A549 (cell line): ENCODE measurements at places on chromosomes 3 and 15.

- DNase-seq: no peak
Observed at GRCh38 chr15:90159213-90159612, 41.9 kb upstream of the SEMA4B start.

DNA sequence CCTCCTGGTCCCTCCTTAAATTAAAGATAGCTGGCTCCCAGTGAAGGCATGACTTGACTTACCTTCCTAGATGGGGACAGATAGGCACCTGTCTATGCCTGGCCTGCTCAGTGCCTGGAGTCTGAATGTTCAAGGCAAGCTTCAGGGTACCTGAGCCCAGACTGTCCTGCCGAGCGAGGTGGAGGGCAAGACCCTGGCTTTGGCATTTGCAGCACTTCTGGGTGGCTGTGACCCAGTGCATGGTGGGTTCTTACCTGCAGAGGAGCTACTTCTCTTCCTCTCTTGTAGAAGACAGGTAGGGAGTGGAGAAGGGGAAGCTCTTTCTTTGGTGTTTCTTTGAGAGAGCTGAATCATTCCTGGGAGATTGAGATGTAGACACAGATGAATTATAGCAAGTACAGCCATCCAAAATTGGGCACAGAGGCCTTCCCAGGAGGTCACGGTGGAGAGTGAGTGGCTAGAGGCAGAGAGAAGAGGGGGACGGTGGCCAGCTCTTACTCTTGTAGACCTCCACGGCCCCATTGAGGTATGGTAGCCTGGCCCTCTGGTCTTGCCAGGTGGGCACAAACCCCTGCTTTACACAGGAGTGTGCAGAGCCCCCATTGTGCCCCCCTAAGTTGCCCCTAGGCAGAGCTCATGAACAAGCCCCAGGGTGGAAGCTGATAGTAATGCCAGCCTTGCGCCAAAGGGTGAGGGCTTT lies 402.5 kb upstream of the TPM1 start:
- DNase-seq: no peak

GRCh38 chr3:195188426-195188927 lies 82.5 kb downstream of the XXYLT1 start:
- no peak for DNase-seq

DNA sequence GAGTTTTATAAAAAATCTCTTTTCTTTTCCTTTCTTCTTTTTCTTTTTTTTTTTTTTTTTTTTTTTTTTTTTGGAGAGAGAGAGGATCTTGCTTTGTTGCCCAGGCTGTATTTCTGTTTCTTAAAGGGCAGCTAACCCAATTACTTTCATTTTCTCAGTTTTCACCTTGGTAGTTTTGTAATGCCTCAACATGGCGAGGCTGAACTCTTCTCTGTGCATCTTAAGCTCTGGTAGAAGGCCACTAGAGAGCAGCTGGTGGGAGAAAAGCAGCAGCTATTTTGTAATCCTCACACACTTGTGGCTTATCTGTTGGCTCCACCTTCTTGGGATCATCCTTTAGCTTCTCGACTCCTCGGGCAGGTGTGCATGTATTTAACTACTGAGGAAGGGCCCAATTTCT lies 152.2 kb upstream of the MEIS2 start:
- no peak for DNase-seq

- no peak for DNase-seq
Observed at GRCh38 chr3:42652251-42652610, 1.3 kb upstream of the ZBTB47 start.

GRCh38 chr3:190456770-190457169 lies 7.1 kb upstream of the TMEM207 start:
- DNase-seq: no peak

DNA sequence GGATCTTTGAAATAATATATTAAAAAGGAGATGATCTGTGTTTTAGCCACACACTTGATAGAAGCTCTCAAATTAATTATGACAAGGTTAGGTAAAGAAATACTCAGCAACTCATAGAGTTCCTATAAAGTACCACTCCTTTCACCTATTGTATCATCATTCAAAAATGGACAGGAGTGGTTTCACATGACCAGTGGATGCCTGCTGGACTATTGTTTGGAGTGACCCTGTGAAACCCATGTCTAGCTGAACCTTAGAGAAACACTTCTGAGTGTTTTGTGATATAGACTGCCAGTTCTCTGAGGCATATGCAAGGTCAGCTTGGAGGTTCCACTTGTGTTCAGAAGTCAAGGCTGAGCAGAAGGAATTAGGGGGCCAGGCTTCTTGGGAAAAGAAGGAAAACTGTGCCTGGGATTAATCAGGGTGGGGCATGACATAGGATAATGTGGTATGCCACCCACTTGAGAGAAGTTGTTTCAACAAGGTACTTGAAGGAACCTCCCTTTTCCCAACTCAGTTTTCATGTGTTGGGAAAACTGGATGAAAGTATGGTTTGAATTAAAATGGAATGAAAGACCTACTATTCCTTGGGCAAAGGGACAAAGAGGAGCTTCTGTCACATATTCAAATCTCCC lies 15.4 kb downstream of the PARP14 start:
- DNase-seq: no peak

DNA sequence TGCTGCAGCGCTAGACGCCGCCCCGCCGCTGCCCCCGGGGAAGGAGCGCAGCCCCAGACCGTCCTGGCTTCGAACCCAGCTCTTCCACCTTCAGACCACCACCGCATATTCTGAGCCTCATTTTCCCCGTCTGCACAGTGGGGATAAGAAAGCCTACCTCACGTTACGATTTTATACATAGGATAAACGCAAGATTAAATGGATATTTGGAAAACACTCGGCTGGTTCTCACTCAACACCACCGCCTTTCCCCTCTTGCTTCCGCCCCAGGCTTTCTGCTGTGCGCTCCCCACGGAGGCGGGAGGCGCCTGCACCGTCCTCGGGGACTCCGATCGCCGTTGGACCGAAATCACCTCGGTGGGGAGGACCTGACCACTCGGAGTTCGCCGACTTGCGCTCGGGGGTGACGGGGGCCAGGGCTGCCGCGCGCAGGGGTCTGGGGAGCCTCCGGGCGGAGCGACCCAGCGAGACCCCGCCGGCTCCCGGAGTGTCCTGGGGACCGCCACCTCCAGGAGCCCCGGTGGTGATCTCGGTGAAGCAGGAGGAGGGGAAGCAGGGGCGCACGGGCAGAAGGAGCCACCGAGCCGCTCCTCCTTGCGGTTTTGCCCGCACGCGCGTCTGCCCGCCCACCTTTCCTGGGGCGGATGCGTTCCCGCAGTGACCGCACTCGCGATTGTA lies 4.0 kb downstream of the FBXL22 start:
- DNase-seq: peak; percentile 30

- no peak for DNase-seq
Observed at GRCh38 chr3:194686816-194687637, 1.3 kb downstream of the FAM43A start.

- DNase-seq: no peak
Observed at GRCh38 chr3:128714887-128715491, 11.0 kb upstream of the RAB7A start.

DNA sequence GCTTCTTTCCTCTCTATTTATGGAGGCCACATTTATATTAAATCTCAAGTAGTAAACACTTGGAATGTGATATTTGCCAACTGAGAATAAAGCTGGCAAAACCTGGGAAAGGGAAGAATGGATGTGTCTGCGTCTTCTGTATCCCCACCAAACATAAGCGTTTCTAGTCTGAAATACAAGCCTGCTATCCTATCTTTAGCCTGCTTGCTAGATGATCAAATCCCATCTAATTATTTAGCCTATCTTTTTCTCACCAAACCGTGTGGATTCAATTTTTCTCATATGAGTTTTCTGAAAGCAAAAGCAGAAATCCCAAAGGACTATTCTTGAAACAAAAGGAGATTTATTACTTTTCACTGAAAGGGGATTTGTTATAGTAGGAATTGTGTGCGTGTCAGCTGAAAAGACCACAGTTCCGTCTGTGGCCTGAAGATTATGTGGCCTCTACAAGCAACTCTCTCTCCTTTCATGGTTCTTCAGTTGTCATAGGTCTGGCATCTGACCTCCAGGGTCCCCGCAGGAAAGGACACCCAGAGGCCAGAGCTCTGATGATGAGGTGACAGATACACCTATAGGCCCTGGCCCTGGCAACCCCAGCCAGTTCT lies 266.0 kb upstream of the MCTP2 start:
- DNase-seq: no peak

- no peak for DNase-seq
Observed at GRCh38 chr15:85625856-85626255, 168.9 kb downstream of the KLHL25 start.

DNA sequence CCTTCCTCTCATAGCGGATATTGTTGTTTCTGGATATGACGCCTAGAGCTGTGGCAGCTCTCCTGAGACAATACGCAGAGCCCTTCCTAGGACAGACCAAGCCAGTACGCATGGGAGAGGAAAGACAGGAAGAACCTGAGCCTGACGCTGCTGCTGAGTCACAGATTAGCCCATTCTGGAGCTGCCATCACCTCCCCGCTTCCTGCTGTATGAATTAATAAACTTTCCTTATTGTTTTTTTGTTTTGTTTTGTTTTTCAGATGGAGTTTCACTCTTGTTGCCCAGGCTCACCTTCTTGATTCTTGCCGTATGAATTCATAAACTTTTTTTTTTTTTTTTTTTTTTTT lies 67.0 kb downstream of the PPCDC start:
- no peak for DNase-seq

- DNase-seq: no peak
Observed at GRCh38 chr3:38755130-38755529, 60.9 kb downstream of the SCN10A start.

DNA sequence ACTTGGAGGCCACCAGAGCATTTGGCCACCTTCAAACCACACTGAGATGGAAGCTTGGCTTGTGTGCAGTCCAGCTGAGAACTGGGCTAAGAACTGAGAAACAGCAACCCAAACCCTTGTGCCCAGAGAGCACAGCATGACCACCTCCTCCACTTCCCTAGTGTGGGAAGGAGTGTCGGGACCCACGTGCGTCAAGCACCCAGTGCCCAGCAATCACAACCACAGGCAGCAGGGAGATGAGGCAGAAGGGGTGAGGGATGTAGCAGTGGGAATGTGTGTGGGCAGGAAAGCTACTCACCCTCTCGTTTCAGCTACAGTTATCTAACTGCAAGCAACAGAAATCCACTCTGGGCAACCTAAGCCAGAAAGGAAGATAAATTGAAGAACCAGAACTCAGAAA lies 25.0 kb upstream of the RFTN1 start:
- no peak for DNase-seq

DNA sequence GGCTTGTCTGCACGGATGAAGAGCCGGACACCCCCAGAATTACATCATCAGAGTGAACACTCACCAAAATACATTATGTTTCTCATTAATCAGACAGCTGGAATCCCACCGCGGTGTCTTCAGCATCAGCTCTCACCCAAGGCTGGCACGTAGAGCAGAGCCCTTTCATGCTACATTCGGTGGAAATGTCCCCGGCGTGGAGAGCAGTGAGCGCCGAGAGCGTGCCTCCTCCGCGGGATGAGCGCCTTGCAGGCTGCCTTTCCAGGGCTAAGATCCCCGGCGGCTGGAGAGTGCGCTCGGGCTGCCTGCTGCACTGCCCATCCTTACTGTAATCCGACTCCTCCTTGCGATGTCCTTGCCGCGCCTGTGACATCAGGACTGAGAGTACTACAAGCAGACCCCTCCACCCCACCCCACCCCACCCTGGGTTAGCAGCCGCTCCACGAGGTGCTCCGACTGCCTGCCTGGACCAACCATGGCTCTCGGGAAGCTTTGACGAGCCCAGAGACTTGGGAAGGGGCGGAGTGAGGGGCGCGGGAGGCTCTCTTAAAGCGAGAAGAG lies at the start of gene ZNF385D:
Gene ZNF385D (minus strand): TSS at position 380 of the 561 bp plus-strand sequence. CDS start 294 bp downstream, at position 86.
- no peak for DNase-seq

GRCh38 chr15:100001405-100001804 lies 268.2 kb upstream of the LYSMD4 start:
- no peak for DNase-seq

- no peak for DNase-seq
Observed at GRCh38 chr3:38314764-38315487, 31.7 kb upstream of the XYLB start.

DNA sequence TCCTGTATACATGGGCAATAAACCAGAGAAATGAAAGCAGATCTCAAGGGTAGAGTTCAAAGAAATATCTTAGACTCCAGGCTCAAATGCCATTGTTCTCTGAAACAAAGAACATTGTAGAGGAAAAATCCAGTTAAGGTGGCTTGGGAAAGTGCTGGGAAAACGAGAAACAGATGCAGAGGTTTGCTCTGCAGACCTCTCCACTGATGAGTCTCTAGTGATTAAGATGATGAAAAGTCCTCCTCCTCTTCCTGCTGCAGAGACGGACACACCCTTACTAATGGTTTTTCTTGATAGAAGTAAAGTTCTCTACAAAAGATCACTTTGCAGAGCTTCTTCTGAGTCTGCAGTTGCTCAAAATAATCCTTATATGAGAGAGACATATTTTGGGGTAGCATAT lies 264.7 kb downstream of the GABRG3 start:
- no peak for DNase-seq
